CD4-positive, alpha-beta memory T cell (primary cell): ENCODE measurements at places on chromosomes 11 and 22. TPM values are rescaled to one million over a fixed set of nuclear protein-coding genes. Genes with fewer than 3 reads are reported as not detected.

Gene GDPD4
- not detected for total RNA-seq

Gene RSF1
- total RNA-seq, result 106 TPM

Gene BTG4
- total RNA-seq, result not detected

Gene SAA1
- total RNA-seq, result not detected

Gene SFI1
- total RNA-seq, result 333 TPM

Gene LYVE1
- total RNA-seq, result not detected

Gene OSBPL5
- total RNA-seq, result 5.2 TPM

Gene PNPLA5
- not detected for total RNA-seq

Gene RFPL2
- 0.61 TPM for total RNA-seq

Gene DDTL
- total RNA-seq, result 6.1 TPM

Gene CD59
- total RNA-seq, result 95.8 TPM

DNA sequence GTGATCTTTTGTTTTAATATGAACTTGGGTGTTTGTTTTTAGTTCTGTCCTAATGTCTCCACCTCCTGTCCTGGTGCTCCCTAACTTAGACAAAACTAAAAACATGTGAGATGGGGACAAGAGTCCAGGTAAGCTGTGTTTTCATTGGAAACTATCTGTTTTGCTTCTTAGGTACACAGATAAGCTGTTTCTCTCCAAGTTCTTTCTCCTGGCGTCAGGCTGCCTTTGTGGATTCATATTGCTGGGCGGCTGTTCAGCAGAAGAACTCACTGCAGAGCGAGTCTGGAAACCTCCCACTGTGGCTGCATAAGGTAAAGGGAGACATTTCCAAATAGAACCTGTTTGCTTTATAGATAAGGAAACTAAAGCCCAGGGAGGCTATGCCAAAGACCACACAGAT, 24.7 kb downstream of the PANX1 start:
- no peak overlapping the region for H3K27ac ChIP-seq
- H3K4me3 ChIP-seq, result no peak overlapping the region
- peaks cover 7% of the 10 kb centered on the region for H3K36me3 ChIP-seq
- H3K27me3 ChIP-seq, result no peaks in the 10 kb centered on the region

- H3K4me3 ChIP-seq, result no peak overlapping the region
- H3K4me1 ChIP-seq, result no peaks in the 10 kb centered on the region
- H3K36me3 ChIP-seq, result no peaks in the 10 kb centered on the region
- H3K27me3 ChIP-seq, result peaks cover 13% of the 10 kb centered on the region
- no peak for DNase-seq
- no peak overlapping the region for H3K27ac ChIP-seq
Measured at GRCh38 chr11:61555051-61555969, 25.6 kb downstream of the SYT7 start.

- H3K36me3 ChIP-seq, result peaks cover 5% of the 10 kb centered on the region
- H3K4me1 ChIP-seq, result peaks cover 52% of the 10 kb centered on the region
- H3K27ac ChIP-seq, result no peak overlapping the region
- H3K4me3 ChIP-seq, result no peak overlapping the region
Measured at GRCh38 chr22:20459862-20460261, 22.2 kb upstream of the SCARF2 start.

- H3K36me3 ChIP-seq, result no peaks in the 10 kb centered on the region
- no peak overlapping the region for H3K4me3 ChIP-seq
- H3K27ac ChIP-seq, result no peak overlapping the region
- no peaks in the 10 kb centered on the region for H3K4me1 ChIP-seq
- no peak for DNase-seq
Measured at GRCh38 chr11:35571696-35572095, 46.3 kb upstream of the PAMR1 start.

DNA sequence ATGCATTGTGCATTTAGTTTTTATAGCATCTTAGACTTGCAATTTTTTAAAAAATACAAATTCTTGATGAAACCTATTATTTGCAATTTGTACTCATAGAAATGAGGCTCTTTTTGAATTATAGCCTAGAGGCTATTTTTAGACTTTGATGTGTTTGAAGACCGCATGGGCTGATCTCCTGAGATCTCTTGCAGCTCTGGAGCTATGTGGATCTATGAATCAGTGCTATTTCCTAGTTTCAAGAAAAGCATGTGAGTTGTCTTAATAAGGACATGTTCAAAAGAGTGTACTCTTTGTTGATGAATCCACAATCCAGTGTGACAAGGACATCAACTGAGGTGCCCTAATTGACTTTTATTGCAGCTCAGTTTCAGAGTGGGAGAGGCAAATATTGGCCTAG, 620.5 kb downstream of the ETS1 start:
- no peak overlapping the region for H3K27ac ChIP-seq
- H3K4me3 ChIP-seq, result no peak overlapping the region
- H3K36me3 ChIP-seq, result no peaks in the 10 kb centered on the region
- H3K27me3 ChIP-seq, result no peaks in the 10 kb centered on the region

- H3K4me1 ChIP-seq, result no peaks in the 10 kb centered on the region
- H3K4me3 ChIP-seq, result no peak overlapping the region
- no peak overlapping the region for H3K27ac ChIP-seq
- H3K36me3 ChIP-seq, result no peaks in the 10 kb centered on the region
- DNase-seq, result no peak
- no peaks in the 10 kb centered on the region for H3K27me3 ChIP-seq
Measured at GRCh38 chr11:44878711-44879110, 72.0 kb downstream of the TP53I11 start.

GRCh38 chr11:62902932-62903331, 18.2 kb downstream of the CHRM1 start:
- no peaks in the 10 kb centered on the region for H3K27me3 ChIP-seq
- no peak overlapping the region for H3K4me3 ChIP-seq
- no peaks in the 10 kb centered on the region for H3K4me1 ChIP-seq
- no peaks in the 10 kb centered on the region for H3K36me3 ChIP-seq

DNA sequence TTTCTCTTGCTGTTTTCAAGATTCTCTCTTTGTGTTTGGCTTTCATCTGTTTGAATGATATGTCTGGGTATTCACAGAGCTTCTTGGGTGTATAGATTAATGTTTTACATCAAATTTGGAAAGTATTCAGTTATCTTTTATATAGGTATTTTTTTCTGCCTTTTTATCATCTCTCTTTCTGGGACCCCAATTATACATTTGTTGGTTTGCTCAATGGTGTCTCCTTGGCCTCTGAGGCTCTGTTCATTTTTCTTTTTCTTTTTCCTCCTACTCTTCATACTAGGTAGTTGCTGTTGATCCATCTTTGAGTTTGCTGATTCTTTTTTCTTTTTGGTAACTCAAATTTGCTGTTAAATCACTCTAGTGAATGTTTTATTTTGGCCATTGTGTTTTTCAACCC, 14.3 kb downstream of the PLAAT5 start:
- DNase-seq, result no peak
- no peaks in the 10 kb centered on the region for H3K36me3 ChIP-seq
- H3K27ac ChIP-seq, result no peak overlapping the region
- H3K27me3 ChIP-seq, result no peaks in the 10 kb centered on the region
- H3K4me1 ChIP-seq, result no peaks in the 10 kb centered on the region

DNA sequence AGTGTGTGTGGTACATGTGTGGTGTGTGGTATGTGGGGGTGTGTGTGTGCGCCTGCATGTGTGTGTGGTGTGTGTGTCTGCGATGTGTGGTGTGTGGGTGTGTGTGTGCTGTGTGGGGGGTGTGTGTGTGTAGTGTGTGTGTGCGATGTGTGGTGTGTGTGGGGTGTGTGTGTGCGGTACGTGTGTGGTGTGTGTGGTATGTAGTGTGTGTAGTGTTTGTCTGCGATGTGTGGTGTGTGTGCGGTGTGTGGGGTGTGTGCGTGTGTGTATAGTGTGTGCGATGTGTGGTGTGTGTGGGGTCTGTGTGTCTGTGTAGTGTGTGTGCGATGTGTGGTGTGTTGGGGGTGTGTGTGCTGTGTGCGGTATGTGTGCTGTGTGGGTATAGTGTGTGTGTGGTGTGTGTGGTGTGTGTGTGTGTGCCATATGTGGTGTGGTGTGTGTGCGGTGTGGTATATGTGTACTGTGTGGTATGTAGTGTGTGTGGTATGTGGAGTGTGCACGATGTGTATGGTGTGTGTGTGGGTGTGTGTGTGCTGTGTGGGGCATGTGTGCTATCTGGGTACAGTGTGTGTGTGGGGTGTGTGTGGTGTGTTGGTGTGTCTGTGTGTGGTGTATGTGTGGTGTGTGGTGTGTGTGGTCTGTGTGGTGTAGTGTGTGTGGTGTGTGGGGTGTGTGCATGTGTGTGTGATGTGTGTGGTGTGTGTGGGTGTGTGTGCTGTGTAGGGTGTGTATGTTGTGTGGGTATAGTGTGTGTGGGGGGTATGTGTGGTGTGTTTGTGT, 5.7 kb upstream of the PPP6R2 start:
- no peak for DNase-seq
- H3K27me3 ChIP-seq, result no peaks in the 10 kb centered on the region
- H3K4me3 ChIP-seq, result no peak overlapping the region
- peaks cover 11% of the 10 kb centered on the region for H3K4me1 ChIP-seq
- no peak overlapping the region for H3K27ac ChIP-seq

- peaks cover 29% of the 10 kb centered on the region for H3K4me1 ChIP-seq
- H3K36me3 ChIP-seq, result peaks cover 5% of the 10 kb centered on the region
- no peaks in the 10 kb centered on the region for H3K27me3 ChIP-seq
- no peak for DNase-seq
- no peak overlapping the region for H3K4me3 ChIP-seq
Measured at GRCh38 chr22:49659281-49659923, 168.3 kb downstream of the BRD1 start.

GRCh38 chr11:68113986-68114385, 7.2 kb downstream of the CHKA start:
- no peaks in the 10 kb centered on the region for H3K27me3 ChIP-seq
- no peaks in the 10 kb centered on the region for H3K4me1 ChIP-seq
- no peak overlapping the region for H3K27ac ChIP-seq
- DNase-seq, result no peak
- no peaks in the 10 kb centered on the region for H3K36me3 ChIP-seq

GRCh38 chr22:43039800-43040199, 24.9 kb upstream of the PACSIN2 start:
- H3K27ac ChIP-seq, result no peak overlapping the region
- no peaks in the 10 kb centered on the region for H3K27me3 ChIP-seq
- H3K4me1 ChIP-seq, result no peaks in the 10 kb centered on the region
- H3K36me3 ChIP-seq, result no peaks in the 10 kb centered on the region
- no peak overlapping the region for H3K4me3 ChIP-seq

DNA sequence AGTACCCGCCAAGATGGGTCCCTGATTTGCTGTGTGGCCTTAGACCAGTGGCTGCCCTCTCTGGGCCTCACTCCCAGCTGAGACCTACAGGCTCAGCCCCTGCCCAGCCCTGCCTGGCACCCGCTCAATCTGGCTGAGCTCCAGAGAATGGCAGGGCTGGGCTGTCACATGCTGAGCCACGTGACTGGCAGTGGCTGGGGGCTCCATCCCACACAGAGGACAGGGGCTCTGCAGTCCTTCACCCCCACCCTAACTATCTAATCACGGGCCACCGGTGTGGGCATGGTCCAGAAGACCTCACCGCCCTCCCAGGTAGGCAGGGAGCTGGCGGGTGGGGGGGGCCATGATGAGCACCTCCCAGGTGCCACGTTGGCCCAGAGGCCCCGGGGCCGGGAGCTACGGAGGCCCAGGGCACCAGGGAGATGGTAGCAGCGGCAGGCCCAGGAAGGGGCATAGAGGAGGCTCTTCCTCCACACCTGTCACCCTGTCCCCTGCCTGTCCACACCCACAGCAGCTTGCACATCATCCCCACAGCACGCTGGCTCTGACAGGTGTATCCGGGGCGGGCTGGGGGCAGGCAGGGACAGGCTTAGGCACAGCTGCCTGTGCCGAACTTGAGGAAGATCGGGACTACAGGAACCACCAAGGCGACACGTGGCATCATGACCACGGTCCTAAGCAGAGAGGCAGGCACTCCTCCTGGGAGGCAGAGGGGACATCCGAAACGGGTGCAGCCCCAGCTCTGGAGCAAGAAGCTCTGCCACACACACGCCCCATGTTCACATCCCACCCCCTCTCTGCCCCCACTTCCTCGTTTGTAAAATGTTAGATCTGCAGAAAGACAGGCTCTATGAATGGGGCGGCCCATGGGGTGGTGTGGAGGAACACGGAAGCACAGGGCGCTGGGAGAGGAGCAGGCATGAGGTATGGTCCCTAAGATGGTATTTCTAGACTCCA, 1.5 kb upstream of the ALDH3B1 start:
- no peak for DNase-seq
- no peak overlapping the region for H3K27ac ChIP-seq
- no peaks in the 10 kb centered on the region for H3K36me3 ChIP-seq
- H3K27me3 ChIP-seq, result no peaks in the 10 kb centered on the region
- H3K4me1 ChIP-seq, result peaks cover 11% of the 10 kb centered on the region

GRCh38 chr11:112279901-112280267, 19.2 kb upstream of the PLET1 start:
- H3K4me1 ChIP-seq, result peaks cover 23% of the 10 kb centered on the region
- DNase-seq, result peak; percentile 70

- DNase-seq, result no peak
- H3K4me1 ChIP-seq, result peaks cover 23% of the 10 kb centered on the region
- H3K36me3 ChIP-seq, result peaks cover 10% of the 10 kb centered on the region
- H3K27me3 ChIP-seq, result no peaks in the 10 kb centered on the region
Measured at GRCh38 chr11:6228520-6228919, 5.9 kb downstream of the FHIP1B start.

GRCh38 chr11:105780781-105781525, 171.1 kb downstream of the GRIA4 start:
- H3K27me3 ChIP-seq, result no peaks in the 10 kb centered on the region
- DNase-seq, result no peak
- H3K4me3 ChIP-seq, result no peak overlapping the region
- no peak overlapping the region for H3K27ac ChIP-seq

- no peaks in the 10 kb centered on the region for H3K27me3 ChIP-seq
- no peaks in the 10 kb centered on the region for H3K36me3 ChIP-seq
- H3K4me3 ChIP-seq, result no peak overlapping the region
- H3K4me1 ChIP-seq, result no peaks in the 10 kb centered on the region
- no peak overlapping the region for H3K27ac ChIP-seq
- no peak for DNase-seq
Measured at GRCh38 chr11:76269661-76270261, 63.5 kb upstream of the WNT11 start.

- H3K27ac ChIP-seq, result no peak overlapping the region
- H3K36me3 ChIP-seq, result no peaks in the 10 kb centered on the region
- H3K4me1 ChIP-seq, result no peaks in the 10 kb centered on the region
Measured at GRCh38 chr11:11537871-11538270, 83.9 kb downstream of the GALNT18 start.

DNA sequence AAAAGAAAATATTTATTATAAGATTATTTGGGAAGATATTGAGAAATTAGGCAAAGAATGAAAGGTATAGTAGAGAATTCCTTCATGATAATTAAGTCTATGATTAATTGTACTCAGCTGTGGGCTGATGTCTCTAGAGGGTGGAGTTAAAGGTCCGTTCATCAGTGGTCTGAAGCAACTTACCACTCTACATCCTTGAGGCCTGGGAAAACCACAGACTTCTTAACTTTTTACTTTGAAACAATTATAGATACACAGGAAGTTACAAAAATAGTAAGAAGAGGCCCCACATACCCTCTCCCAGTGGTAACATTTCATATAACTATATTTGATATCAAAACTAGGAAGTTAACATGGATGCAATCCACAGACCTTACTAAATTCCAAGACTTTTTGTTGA, 167.0 kb upstream of the NECTIN1 start:
- H3K27me3 ChIP-seq, result no peaks in the 10 kb centered on the region
- H3K4me3 ChIP-seq, result no peak overlapping the region
- no peaks in the 10 kb centered on the region for H3K36me3 ChIP-seq
- H3K4me1 ChIP-seq, result no peaks in the 10 kb centered on the region
